ENCODE measurements at places on chromosomes 5 and 9.

- no peak for DNase-seq
Observed at GRCh38 chr9:132007371-132008025, 72.2 kb downstream of the MED27 start.

DNA sequence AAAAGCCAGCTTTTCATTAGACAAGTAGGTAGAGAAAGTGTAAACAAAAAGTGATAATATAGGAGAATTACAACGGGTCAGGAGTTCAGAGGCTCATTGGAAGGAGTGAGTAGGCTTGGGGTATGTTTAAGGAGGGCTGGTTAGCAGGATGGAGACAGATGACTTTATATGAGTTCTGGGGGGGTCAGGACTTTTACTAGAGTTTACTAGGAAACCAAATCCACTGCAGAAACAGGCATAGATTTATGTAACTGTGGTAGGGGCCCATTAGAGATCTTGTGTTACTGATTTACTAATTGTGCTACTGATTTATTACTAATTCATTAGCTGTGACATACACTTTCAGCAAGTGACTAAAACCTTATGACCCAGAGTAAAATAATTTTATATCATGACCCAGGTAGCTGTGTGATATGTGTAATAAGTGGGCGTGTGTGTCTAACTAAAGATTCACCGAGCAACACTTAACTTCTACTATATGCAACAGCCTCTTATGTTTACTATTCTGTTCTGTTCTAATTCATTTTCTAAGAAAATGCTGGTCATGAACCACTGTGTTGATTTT is 73.5 kb downstream of the IQGAP2 start:
- no peak for DNase-seq

DNA sequence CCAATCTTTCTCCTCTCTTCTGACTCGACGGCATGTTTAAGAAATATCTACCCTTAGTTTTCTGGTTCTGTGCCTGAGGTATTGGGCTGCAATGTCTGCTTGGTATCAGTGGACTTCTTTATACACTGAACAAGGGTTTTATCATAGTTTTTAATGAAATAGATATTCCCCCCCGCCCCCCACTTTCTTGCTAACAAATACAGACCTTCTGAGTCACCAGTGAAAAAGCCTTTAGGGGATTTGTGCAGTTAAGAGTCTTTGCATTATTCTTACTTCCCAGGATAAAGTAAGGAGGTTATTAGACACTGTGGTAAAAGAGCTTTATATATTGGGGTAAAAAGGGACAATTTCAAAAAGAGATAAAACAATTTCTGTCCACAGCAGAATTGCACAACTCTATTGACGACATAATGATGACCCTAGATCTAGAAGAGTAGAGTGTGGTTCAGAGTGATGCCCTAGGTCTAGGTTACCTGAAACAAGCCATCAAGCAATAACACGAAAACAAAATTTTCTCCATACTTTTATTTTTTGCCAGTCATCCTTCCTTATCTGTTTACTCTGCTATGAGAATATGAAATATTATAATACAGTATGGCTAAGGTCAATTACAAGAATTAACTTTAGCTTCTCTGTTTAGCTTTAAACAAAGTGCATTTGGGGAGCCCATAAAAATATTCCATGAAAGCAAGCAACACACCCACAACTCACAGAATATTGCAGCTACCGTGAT is 110.7 kb downstream of the PLK2 start:
- no peak for DNase-seq

- no peak for DNase-seq
Observed at GRCh38 chr5:99102073-99102697, 173.4 kb upstream of the CHD1 start.

GRCh38 chr9:36928210-36928609 is 105.9 kb downstream of the PAX5 start:
- no peak for DNase-seq
